ENCODE measurements at places on chromosomes 4 and X.

- no peak for DNase-seq
These were observed 35.4 kb downstream of the MID2 start for GRCh38 chrX:107861056-107861455.

DNA sequence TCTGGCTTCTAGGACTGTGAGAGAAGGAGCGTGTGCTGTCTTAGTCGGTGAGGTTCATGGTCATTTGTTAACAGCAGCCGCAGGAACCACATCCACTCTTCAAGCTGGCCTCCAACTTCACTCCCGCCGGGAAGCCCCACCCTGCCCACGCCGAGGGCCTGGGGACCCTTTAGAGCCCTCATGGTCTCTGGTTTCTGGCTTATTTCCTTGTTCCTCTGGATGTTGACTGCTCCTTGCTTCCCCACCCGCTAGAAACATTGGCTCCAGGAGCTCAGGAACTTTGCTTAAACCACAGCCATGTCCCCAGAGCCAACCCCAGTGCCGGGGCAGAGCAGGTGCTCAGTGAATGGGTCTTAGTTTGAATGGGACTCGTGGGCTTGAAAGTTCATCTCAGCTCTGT lies 40.8 kb downstream of the HTRA3 start:
- DNase-seq = no peak

GRCh38 chr4:56874923-56875322 lies 32.8 kb upstream of the REST start:
- no peak for DNase-seq

DNA sequence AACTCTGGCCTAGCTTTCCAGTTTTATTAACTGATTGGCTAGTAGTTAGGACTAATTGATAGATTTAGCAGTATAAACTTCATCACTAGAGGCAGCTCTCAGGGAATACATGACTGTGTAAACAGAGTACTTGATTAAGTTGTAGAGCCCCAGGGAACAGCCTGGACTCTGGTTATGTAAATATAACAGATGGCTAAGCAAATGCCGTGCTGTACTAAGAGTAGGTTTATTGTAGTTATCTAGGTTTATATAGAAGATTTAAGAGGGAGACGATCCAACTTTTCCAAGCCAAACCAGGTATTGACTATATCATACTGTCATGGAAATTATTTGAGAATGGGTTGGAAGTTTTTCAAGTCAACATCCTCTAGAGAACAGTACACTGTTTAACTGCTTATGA lies 463.4 kb upstream of the GRID2 start:
- no peak for DNase-seq

GRCh38 chr4:133801883-133802282 lies 399.7 kb downstream of the PABPC4L start:
- no peak for DNase-seq

GRCh38 chrX:149521438-149521837 lies 16.3 kb upstream of the IDS start:
- DNase-seq = no peak

DNA sequence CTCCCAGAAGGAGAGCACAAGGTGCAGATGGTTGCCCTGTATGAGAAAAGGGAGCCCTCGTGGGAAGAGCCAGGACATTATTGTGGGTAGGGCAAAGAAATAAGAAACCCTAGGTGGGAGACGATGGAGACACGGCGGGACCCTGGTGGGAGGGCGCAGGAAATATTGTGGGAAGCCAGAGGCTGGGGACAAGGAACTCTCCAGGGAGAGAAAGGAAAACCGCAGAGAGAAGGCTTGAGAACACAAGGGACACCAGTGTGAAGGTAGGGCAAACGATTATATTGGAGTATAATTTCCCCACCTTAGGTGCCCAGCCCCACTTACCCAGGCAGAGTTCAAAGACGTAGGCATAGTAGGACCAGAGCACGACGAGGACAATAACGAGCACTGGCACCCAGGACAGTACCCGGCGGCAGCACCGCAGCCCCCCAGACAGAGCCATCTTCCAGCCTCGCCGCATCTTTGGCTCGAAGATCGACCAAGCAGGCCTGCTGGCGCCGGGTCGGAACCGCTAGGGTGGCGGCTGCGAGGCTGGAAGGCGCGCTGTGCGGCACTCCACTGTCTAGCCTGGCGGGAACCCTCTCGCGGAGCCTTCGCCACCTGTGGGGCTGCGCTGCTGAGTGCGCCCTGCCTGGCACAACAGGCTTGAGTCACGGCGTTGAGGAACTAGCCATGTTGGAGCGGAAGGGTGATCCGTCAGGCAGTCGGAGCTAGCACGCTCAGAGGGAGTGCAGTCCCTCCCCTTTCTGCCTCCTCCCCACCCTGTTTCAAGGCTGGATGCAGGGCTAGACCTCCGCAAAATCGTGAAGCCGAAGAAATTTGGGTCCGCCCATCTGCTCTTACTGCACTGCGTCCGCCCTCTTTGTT lies at the start of gene ZDHHC15:
Gene ZDHHC15 (minus strand): TSS at position 473 of the 867 bp plus-strand sequence. CDS start 13 bp downstream, at position 460.
- DNase-seq = no peak

GRCh38 chr4:133808151-133808550 lies 393.4 kb downstream of the PABPC4L start:
- DNase-seq = no peak

- DNase-seq = no peak
These were observed 184.7 kb upstream of the S100G start for GRCh38 chrX:16465081-16465876.

All from NCI-H187 treated with DMSO at 0.1 percent for 48 hours (cell line).